ENCODE measurements at places on chromosomes 6 and 20. TPM values are rescaled to one million over a fixed set of nuclear protein-coding genes. Genes with fewer than 3 reads are reported as not detected.

GRCh38 chr20:25040438-25040831 lies 17.5 kb downstream of the ACSS1 start:
- no peak for DNase-seq

DNA sequence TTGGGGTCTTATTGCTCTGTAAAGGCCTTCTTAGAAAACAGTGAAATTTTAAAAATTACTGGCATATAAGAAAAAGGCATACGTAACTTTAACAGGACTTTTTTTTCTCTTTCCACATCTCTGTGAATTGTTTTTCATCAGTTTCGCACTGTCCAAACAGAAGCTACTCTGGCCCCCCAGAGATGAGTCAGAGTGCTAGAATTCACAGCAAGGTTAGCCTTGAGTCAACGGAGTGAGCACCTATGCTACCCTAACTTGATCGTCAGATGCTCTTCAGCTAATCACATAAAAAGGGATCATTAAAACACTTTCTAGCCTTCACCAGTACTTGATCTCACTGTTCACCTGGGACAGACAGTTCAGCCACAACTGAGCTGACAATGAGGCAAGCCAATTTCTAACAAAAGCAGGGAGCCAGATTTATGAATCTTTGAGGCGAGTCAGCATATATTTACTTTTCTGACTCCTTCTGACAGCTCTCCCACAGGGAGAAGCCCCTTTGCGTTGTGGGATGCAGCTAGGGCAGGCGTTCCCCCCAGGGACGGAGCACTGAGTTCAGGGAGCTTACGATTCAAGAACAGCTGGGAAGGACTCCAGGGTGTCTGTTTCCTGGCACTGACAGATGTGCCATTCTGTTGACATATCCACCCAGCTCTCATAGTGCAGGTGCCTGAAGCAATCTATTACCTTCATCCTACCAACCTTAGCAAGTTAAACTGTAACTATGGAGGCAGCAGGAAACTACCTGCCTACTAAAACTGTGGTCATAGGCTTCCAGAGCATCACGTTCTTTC lies 46.4 kb upstream of the SPDEF start:
- DNase-seq = no peak

Gene MTHFD1L
- 25.4 TPM for total RNA-seq

Gene SLC35D3
- total RNA-seq = not detected

GRCh38 chr6:44225579-44226325 lies 2.4 kb downstream of the SLC29A1 start:
- DNase-seq = no peak

- no peak for DNase-seq
Observed at GRCh38 chr6:166932116-166932515, 24.2 kb downstream of the RNASET2 start.

Gene PRSS16
- total RNA-seq = not detected

Gene IL17A
- total RNA-seq = not detected

Gene HLA-DMB
- total RNA-seq = not detected

- DNase-seq = no peak
Observed at GRCh38 chr6:90434094-90434493, 137.5 kb upstream of the BACH2 start.

Gene SIRT5
- 2.0 TPM for total RNA-seq

Gene MUCL3
- not detected for total RNA-seq

DNA sequence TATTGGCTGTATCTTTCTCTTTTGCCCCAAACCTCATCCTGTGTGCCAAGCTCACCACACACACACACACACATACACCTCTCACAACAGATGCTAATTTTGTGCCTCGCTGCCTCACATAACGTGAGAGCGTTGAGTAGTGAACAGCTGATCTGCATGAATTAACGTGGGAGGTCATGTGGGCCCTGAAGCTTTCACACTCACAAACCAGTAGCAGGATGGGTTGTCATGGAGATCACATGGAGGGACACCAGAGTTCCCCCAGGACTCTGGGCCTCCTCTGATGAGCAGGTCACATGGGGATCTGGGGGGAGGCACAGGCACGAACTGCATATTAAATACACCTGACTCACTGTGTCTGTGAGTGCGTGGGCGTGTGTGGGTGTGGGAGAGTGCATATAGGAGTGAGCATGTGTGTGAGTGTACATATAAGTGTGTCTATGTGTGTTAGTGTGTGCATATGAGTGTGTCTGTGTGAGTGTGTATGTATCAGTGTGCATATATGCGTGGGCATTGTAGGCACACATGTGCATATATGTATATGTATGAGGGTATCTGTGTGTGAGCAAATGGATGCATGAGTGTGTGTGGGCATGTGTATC lies 62.7 kb upstream of the SULF2 start:
- DNase-seq = no peak

Gene PTCHD4
- 1.4 TPM for total RNA-seq
